ENCODE measurements at places on chromosomes 11 and 22.

GRCh38 chr11:75924966-75925784 is 110.2 kb downstream of the UVRAG start:
- DNase-seq, result no peak

GRCh38 chr11:85626496-85626895 is 648 bp downstream of the DLG2 start:
- no peak for DNase-seq

DNA sequence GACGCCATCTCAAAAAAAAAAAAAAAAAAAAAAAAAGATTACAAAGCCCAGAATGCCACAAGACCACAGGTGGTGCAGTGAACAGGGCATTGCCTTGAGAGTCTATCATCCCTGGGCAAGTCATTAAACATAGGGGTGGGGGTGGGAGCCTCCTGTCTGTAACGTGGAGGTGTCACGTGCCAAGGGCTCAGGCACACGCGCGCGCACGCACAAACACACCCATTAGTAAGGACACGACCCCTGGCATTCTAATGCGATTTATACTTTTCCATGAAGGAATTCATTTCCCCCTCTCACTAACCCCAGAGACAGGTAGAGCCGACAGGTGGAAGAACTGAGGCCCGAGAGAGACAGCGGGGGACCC is 5.8 kb upstream of the GCAT start:
- DNase-seq, result no peak

- DNase-seq, result no peak
Measured at GRCh38 chr11:128694618-128695481, 978 bp downstream of the FLI1 start.

- DNase-seq, result peak; percentile 92
Measured at GRCh38 chr11:37504060-37504611, 906.1 kb upstream of the RAG2 start.

Data from BJ (cell line).